ENCODE measurements at places on chromosomes 4 and X. TPM values are rescaled to one million over a fixed set of nuclear protein-coding genes. Genes with fewer than 3 reads are reported as not detected.

- no peak for DNase-seq
These were observed 6.2 kb upstream of the MGARP start for GRCh38 chr4:139286186-139286698.

Gene CD38
- total RNA-seq = not detected

GRCh38 chr4:86660401-86660800 is 66.3 kb downstream of the PTPN13 start:
- no peak for DNase-seq

Gene FOXP3
- 0.28 TPM for total RNA-seq

Gene APLN
- total RNA-seq = 1.3 TPM

- DNase-seq = no peak
These were observed 45.7 kb upstream of the AGA start for GRCh38 chr4:177487977-177488376.

Gene PALLD
- 886 TPM for total RNA-seq

DNA sequence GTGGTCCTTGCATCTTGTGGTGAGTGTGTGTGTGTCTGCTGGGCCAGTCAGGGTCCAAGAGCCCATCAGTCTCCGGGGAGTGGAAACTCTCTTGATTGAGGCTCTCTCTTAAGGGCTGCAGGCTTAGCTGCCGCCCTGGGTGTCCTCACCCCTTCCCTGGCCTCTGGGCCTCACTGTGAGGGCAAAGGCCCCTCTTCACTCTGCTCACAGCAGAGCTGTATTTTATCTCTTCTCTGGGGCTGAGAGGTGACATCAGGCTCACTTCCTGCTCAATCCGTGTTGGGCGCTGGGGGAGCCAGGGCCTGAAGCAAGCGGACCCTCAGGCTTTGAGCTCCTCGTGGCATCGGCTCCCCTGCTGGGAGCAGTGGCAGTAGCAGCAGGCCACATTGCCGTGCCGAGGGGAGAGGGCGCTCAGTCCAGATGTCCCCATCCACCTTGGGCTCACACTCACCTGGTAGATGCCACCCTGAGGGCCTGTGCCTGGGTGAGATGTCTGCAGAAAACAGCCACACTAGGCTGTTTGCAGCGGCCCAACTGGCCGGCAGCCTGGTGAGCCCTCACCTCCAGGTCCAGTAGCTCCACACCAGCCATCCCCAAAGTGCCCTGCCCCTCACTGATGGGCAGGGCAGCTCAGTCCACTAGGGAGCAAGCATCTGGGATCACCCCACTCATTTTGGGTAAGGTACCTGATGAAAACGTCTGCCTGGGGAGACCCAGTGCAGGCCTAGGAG is 24.7 kb upstream of the PRPS1 start:
- no peak for DNase-seq
